Smooth muscle cell of the brain vasculature (primary cell): ENCODE measurements at places on chromosomes 3 and 15.

DNA sequence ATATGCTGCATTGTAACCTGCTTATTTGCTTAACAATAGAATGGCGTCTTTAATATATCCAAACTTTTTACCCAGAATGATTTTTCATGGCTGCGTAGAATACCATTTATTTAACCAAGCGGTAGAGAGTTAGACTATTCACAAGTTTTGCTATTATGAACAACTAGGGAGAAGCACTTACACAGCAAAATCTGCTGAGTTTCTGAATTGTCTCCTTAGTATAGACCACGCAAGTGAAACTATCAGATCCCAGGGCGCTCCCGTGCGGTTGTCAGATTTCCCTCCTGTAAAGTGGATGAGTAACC, 12.6 kb upstream of the ADPGK start:
- DNase-seq, result no peak

DNA sequence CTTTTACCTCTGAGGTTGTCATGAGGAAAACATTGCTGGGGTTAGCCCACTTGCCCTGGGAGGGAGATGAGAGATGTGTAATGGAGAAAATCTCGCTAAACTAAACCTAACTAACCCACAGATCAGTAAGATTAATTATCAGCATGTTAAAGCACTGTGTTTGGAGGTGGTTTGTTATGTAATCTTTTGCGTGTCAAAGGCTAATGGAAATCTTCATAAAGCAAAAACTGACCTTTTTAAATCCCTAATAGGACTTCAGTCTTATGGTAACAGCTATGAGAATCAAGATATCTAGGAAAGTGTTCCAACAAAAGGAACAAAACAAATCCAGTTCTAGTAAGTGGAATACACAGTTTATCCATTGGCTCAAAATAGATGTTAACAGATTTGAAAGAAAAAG, 102.7 kb downstream of the PLOD2 start:
- DNase-seq, result no peak

- no peak for DNase-seq
Observed at GRCh38 chr15:74616366-74616939, 817 bp downstream of the CLK3 start.

- no peak for DNase-seq
Observed at GRCh38 chr3:183540501-183541234, 14.8 kb downstream of the KLHL6 start.

DNA sequence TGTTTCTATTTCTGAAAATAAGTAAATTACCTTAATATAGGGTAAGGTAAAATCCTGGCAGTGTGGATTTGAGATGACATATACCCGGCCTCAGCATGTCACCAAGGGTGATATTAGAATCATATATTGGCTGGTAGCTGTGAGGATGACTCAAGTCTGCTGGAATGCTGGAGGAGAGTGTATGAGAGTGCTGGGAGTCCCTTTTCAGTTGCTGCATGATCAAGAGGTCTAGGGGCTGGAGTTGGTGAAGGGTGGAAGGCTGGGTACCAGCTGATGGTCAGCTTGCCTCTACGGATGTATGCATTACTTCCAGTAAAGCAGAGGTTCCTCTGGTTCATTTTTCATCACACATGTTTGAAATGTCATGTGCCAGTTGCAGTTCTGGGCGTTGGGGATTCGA, 40.6 kb downstream of the SLC25A26 start:
- no peak for DNase-seq

- DNase-seq, result no peak
Observed at GRCh38 chr3:30826531-30826942, 67.9 kb downstream of the GADL1 start.

DNA sequence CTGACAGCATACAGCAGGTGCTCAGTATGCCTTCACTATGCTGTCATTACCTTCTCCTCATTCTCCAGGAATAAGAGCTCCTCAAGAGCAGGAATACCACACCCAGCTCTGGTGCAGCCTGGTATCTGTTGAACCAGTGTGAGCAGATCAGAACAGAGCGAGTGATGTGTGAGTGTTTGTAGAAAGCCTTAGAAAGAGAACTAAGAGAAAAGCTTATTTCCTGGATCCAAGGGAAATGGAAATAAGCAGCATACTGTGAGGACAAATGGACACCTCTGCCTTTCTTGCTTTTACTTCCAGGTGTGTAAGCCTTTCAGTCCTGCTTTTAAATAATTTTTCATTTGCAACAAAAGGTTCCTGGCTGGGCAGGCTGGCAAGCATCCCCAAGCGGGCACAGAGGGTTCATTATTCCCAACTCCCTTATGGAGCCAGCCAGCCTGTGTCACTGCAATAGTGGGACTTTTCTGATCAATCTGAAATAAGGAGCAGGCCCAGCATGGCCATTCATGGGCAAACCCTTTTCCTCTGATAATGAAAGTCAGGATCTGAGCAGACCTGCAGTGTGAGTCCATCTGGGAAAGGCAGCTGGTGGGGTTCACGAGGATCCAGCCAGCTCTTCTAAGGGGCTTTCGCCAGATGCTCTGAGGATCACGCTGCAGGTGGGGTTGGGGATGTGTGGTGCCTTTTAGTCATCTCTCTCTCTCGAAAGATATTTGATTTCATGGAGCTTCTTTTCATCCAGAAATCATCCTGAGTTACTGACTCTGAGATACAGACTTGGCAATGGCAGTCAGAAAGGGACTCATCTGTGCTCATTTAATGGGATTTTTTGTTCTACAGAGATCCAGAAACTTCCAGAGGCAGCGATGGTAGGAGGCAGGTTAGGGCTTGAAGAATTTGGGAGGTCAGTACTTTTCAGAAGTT, 594.9 kb upstream of the CFAP20DC start:
- no peak for DNase-seq

DNA sequence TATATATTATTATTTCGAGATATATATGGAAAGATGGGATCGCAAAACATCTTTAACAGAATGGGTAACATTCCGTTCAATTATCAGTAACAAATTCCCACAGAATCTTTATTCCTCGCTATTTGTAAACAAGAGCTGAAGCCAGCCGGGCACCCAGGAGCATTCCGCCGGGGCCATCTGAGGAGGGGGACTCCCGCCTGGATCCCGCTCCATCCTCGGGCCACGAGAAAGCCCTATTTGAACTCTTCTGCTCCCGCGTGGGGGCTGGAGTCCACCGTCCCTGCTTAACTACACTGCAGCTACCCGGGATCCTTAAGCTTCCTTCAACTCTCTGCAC, 687 bp downstream of the GPR176 start:
- no peak for DNase-seq

GRCh38 chr3:175200391-175201095, 341.4 kb downstream of the NAALADL2 start:
- no peak for DNase-seq

DNA sequence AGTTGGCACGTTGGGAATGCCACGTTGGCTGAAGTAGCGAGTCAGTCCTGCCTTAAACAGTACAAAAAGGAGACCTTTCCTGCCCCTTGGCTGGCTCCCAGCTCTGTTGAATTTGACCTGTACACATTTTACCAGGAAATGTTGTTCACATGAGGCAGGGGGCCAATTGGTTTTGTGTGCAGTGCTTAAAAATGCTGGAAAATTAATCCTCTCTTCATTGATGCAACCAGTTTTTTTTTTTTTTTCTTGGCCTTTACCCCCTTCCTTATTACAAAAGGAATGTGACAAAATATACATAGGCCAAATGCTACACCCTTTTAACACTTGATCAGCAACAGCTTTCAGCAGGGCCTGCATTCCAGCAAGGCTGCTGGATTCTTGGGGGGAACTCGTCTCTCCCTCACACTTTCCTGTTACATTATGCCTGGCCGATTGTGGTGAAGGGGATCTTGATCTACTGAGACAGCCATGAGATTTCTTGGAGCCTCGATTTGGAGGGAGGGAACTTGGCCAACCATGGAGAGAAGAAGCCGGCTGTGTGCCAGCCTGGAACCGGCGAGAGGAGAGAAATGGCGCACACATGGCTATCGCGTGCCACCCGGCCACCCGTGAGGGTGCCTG, 93.1 kb downstream of the DNASE1L3 start:
- peak; percentile 31 for DNase-seq

DNA sequence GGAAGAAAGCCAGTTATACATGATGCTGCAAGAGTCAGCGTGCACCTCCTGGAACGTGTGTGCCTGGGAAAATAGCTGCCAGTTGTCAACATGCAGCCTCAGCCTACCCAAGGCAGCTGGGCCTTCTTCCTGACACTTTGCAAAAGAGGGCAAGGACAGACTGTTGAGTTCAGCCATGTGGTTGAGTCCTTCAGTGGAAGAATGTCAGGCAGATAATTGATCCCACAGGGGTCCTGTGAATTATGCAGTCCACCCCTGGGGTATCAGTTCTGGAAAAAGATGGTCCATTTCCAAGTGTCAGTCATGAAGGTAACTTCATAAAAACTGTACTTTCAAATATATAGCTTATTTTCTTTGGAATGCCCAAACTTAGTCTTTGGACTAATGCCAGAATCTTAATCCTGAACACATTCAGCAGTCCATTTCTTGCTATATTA, 79.6 kb downstream of the ARNT2 start:
- DNase-seq, result peak; percentile 66

GRCh38 chr3:72894976-72895552, 7.2 kb downstream of the GXYLT2 start:
- no peak for DNase-seq

DNA sequence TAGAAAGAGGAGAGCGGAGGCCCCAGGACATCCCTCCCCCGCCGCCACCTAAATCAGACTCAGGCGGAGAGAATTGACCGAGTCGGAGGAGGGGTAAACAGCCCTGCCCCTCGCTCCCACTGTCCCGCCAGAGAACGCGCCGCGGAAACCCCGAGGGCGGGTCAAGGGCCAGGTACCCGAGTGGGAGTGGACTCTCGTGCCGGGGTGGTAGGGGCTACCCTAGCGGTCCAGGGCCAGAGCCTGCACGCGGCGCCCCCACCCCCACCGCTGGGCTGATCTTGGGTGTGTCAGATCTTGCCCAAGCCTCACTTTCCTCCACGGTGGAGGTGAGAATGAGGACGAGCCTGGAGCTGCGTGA, 19.0 kb downstream of the SPATA12 start:
- DNase-seq, result no peak

DNA sequence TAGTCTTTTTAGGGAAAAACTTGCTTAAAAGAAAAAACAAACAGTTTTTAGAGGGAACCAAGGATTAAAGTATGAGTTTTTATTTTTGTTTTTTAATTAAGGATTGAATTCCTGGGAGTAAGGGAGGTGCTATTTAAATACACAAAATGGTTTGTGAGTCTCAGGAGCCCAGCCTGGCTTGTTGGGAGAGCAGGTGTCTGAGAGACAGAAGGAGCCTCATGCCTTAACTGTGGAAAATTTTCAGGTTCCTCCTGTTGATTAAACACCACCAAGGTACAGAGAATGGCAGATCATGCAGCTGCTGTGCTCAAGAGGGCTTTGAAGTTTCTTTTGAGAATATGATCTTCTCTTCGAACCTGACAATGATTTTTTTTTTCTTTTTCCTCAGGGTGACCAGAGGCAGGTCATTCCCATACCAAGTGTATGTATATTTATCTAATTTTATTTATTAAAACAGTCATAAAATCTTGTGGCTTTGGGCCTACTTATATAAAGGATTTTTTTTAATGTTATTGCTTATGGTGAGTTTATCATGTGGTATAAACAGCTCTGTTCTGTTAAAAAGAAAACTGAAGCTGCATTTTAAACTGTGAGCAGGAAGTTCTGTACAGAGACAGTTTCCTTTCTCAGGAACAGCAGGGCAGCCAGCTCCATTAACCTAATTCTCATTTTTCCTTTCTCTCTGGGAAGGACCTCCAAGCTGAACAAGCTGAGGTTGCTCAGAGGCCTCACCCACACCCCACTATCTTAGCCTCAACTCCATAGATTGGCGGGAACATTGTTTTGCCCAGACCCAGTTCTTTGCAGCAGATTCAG, 33.7 kb upstream of the VILL start:
- DNase-seq, result no peak

- no peak for DNase-seq
Observed at GRCh38 chr3:183428447-183429211, at the start of gene MCF2L2. Gene MCF2L2, minus strand, starts transcription at chr3:183428619. Its CDS starts 642 bp downstream, at chr3:183427977.

DNA sequence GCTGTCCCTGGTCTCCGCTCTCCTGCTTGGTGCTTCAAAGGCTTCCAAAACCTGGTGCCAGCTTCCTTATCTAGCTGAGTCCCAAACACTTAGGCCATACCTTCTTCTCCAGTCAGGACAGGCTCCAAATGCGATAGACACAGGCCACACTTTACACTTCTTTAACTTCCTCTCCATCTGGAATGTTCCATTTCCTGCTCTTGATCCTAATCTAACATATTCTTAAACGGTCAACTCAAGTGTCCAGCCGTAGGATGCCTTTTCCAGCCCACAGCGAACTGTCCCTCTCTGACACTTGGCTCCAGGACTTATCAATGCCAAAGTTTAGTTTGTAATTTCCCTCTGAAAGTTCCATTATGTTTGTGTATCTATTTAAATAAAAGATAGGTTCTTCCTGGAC, 19.2 kb upstream of the PLA2G4F start:
- no peak for DNase-seq

DNA sequence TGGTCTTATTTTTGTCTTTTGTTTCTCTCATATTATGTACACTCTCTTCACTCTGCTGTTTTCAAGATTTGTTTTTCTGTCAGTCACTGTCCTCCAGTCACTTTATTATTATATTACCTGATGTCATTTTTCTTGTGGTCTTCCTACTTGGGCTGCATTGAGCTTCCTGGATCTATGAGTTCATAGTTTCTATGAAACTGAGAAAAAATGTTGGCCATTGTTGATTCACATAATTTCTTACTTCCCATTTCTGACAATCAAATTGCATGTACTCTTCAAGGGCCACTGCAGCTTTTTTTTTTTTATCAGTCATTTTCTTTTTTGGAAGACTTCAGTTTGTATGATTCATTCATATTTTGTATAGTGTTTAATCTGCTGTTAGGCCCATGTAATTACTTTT, 1180.6 kb upstream of the GBE1 start:
- DNase-seq, result no peak

GRCh38 chr3:244041-244440, 47.5 kb downstream of the CHL1 start:
- DNase-seq, result no peak

DNA sequence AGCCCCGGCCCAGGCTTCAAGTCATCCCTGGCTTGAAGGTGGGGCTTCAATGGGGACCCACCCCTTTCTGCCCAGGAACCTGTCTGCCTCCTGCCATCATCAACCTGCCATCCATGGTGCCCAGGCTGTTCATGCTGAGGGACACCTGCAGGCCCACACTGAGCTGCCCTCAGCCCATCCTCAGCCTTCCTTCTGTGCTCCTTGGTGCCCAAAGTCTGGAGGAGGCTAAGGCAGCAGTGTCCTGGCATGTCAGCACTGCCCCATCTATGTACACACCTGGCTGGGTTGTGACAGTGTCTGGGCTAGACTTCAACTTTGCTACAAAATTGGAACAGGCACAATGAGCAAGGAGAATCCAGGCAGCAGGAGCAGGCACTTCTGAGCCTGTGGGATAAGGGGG, 745.3 kb upstream of the EPHA6 start:
- DNase-seq, result no peak

DNA sequence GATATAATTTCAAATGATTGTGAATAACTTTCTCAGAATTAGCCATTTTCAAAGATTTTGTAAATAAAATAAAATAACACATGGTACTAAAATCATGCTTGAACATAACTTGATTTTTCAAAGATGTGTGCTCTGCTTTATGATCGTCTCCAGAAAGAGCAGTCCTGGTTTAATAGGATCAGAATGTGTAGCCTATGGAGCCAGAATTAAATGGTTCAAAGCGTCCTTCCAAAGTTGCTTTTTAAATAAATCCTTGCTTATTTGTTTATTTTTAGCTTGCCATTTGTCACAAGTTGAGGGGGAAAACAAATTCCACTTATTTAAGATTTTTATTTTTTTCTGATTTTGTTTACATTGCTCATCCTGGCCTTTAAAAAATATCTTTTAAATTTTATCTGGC, 123.7 kb upstream of the SPRED1 start:
- DNase-seq, result no peak
